ENCODE measurements at places on chromosomes 2 and 18.

DNA sequence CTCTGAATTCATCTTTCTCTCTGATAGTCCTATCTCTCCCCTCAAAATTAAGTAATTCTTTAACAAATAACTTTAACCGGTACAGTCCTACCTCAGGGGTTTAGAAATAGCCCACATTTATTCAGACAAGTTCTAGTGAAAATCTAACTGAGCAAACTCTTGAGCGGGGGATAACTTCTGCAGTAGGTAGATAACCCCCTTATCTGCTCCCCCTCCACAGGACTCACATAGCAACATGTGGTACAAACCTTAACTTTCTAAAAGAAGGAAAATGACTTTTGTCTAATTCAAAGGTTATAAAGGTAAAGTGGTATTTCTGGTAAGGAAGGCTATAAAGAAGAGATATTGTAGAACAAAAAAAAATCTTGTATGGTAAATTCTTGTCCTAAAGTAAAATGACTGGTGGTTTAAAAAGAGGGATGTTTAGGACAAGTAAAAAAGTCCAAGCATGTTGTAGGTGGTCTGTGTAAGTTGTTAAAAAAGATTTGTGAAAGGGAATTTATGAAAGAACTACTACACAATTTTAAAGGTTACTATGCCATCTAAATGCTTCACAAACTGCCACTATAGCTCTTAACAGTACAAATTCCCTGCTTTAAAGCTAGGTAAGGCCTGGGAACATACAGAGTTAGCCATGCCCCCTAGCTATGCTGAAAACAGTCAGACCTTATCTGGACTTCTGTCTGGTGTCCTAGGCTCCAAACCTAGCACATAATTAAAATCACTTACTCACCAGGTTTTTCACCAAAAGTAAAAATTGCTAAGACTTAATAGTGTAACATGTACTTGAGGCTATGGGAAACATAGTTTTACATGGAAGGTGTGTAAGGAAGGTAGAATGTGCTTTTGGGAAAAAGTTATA is 8.1 kb upstream of the RPIA start:
- H3K4me3 ChIP-seq, result no peak overlapping the region
- no peaks in the 10 kb centered on the region for H3K27me3 ChIP-seq
- H3K4me1 ChIP-seq, result no peaks in the 10 kb centered on the region
- DNase-seq, result no peak
- H3K36me3 ChIP-seq, result no peaks in the 10 kb centered on the region

DNA sequence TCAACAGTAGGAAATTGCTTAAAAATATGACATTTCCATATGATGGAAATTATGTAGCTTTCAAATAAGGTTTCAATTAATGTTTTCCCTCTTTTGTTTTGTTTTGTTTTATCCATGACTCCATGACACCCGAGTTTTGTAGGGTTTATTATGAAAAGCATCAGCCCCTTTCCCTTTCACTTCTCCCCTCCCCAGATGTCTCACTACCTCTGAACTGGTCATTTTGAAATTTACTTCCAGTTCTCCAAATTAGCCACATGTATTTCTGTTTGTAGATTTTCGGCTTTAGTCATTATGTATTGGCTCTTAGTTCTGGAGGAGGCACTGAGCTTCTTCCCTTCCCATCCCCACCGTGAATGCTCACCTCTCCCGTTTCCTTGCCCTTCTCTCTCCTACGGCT is 18.6 kb upstream of the VPS4B start:
- DNase-seq, result no peak
- H3K27ac ChIP-seq, result no peak overlapping the region
- no peaks in the 10 kb centered on the region for H3K36me3 ChIP-seq
- peaks cover 27% of the 10 kb centered on the region for H3K4me1 ChIP-seq
- no peak overlapping the region for H3K4me3 ChIP-seq

DNA sequence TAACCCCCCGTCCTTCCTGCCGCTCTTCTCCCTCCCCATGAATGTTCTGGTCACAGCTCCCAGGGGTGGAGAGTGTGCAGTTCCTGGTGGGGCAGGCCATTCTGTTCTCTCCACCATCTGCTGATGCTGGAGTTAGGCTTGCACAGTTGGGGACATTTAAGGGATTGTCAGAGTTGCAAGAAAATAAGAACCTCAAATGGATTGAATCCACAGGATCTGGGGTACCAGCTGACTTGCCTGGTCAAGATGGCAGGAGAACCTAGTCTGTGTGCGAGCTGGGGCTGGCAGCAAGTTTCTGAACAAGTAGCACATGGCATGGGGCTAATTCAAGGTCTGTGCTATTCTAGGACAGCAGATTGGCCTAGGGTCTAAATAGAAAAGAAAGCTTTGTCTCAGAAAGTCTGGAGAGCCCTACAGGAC is 60.8 kb upstream of the TXNDC2 start:
- H3K27me3 ChIP-seq, result no peaks in the 10 kb centered on the region
- no peak overlapping the region for H3K4me3 ChIP-seq
- peak overlapping the region; percentile 69 for H3K27ac ChIP-seq
- H3K4me1 ChIP-seq, result peaks cover 46% of the 10 kb centered on the region

GRCh38 chr2:117551858-117552257 is 262.6 kb upstream of the DDX18 start:
- H3K4me3 ChIP-seq, result no peak overlapping the region
- H3K27me3 ChIP-seq, result no peaks in the 10 kb centered on the region
- H3K36me3 ChIP-seq, result no peaks in the 10 kb centered on the region
- H3K4me1 ChIP-seq, result no peaks in the 10 kb centered on the region
- DNase-seq, result no peak

GRCh38 chr18:3479978-3480509 is 30.1 kb downstream of the TGIF1 start:
- no peak for DNase-seq
- H3K4me3 ChIP-seq, result no peak overlapping the region
- H3K36me3 ChIP-seq, result no peaks in the 10 kb centered on the region

DNA sequence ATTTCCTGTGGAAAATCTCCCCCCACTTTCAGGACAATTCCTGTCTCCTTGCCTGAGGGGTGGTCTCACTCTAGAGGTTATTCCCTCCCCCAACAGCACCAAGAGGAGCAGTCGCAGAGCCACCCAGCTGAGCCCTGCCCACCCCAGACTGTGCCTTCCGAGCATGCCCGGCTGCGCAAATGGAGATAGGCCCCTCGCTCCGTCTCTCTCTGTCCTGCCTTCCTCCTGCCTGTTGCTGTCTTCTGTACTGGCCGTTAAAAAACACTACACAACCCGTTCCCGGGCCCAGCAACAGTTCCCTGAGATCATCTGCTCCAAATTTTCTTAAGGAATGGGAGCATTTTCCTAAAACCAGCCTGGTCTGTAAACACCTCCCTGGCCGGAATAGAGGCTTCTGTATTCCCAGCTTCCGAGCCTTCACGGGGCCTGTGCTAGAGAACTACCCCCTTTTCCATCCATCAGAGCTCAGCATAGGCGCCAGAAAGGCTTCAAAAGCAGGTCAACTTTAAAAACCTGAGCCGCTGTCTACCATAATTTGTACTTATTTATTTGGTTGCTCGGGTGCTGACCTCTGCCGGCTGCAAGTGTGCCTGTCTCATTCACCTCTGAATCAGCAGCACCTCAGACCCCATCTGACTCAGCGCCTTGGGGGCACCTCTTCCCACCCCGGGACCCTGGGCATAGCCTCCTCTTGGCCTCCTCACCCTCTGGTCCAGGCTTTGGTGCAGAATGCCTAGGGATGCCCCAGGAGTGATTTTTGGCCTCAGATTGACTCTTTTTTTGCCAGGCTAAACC is 159.4 kb downstream of the PXDN start:
- H3K4me3 ChIP-seq, result no peak overlapping the region
- H3K36me3 ChIP-seq, result no peaks in the 10 kb centered on the region
- no peaks in the 10 kb centered on the region for H3K27me3 ChIP-seq
- no peaks in the 10 kb centered on the region for H3K4me1 ChIP-seq
- DNase-seq, result no peak

DNA sequence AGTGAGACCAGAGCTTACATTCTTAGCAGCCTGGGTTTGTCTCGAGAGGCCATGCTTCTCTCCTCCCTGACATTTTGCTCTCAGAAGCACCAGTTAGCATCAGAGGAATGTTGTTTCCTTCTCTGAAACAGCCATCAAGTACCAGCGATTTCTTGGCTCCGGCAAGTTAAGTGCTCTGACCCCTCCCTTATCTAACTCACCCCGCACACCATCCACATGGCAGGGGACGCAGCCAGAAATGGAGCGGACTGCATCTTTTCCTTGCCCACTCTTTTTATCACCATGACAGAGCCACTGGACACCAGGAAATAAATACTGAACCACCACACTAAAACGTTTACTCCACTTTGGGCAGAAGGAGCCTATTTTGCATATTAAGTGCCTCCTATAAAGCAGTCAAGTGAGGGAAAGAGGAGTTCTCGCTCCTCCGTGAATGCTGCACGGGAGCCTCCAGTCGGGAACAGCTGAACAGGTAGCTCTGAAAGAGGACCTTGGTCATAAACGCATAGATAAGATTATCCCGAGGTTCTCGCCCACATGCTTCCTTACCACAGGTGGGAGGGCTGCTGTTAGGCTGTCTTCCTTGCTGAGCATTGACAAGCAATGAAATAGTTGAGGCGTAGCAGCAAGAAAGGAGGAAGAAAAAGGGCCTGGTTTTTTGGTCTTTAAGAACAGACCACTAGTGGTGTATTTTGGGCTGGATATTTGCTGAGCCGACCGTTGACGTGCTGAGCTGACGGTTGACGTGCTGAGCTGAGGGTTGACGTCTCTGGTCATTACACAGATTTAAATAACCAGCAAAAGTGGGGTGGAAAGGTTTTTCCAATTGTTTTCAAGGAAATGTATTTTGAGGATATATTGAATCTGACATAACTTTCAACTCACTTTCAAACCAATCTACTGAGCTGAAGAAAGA is 71.4 kb upstream of the ITGB6 start:
- H3K27ac ChIP-seq, result peak overlapping the region; percentile 88
- peaks cover 39% of the 10 kb centered on the region for H3K4me1 ChIP-seq
- no peaks in the 10 kb centered on the region for H3K36me3 ChIP-seq
- peak overlapping the region; percentile 46 for H3K4me3 ChIP-seq
- no peaks in the 10 kb centered on the region for H3K27me3 ChIP-seq

DNA sequence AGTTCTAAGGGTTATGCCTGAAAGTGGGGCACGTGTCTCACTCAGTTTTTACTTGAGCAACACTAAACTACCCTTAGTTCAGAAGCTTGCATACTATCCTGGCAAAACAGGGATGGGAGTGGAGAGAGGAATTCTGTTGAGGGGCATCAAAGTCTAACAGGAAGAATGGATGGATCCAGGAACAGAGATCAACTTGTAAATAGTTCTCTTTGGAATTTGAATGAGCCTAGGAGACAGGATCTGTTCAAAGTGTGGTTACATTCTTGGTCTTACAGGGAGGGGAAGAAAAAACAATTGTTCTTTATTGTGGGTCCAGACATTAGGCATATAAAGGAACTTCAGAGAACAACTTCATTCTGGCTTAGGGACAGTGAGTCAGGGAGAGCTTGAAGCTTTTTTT is 560.2 kb downstream of the CNTNAP5 start:
- H3K4me1 ChIP-seq, result no peaks in the 10 kb centered on the region
- no peak overlapping the region for H3K4me3 ChIP-seq
- H3K36me3 ChIP-seq, result no peaks in the 10 kb centered on the region
- H3K27me3 ChIP-seq, result no peaks in the 10 kb centered on the region
- DNase-seq, result no peak

DNA sequence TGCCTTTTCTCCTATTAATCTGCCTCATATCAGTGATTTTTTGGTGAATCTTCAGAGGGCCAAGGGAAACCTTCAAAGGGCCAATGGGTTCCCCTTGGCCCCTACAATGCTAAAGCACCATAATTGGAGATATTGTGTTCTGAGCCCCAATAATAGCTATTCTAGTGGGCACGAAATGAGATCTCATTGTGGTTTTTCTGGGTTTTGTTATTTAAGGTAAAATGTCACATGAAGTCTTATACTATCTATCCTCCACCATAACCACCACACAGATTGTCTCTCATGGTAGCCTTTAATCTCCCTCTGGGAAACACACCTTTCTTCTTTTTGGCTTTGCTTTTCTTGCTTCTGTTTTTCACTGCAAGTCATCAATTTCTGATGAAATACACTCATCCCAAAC is 152.8 kb downstream of the B3GNT2 start:
- H3K4me3 ChIP-seq, result no peak overlapping the region
- no peak overlapping the region for H3K27ac ChIP-seq
- H3K36me3 ChIP-seq, result no peaks in the 10 kb centered on the region
- H3K27me3 ChIP-seq, result no peaks in the 10 kb centered on the region
- DNase-seq, result no peak
- H3K4me1 ChIP-seq, result no peaks in the 10 kb centered on the region

GRCh38 chr2:86038291-86039081 is 67.2 kb downstream of the POLR1A start:
- H3K27me3 ChIP-seq, result no peaks in the 10 kb centered on the region
- no peak overlapping the region for H3K4me3 ChIP-seq
- H3K4me1 ChIP-seq, result peaks cover 43% of the 10 kb centered on the region
- H3K27ac ChIP-seq, result peak overlapping the region; percentile 88

GRCh38 chr2:27191070-27191829 is 20.6 kb upstream of the ATRAID start:
- H3K4me1 ChIP-seq, result peaks cover 4% of the 10 kb centered on the region
- H3K36me3 ChIP-seq, result no peaks in the 10 kb centered on the region
- DNase-seq, result no peak
- H3K27ac ChIP-seq, result no peak overlapping the region
- H3K4me3 ChIP-seq, result no peak overlapping the region
- H3K27me3 ChIP-seq, result no peaks in the 10 kb centered on the region

- H3K36me3 ChIP-seq, result no peaks in the 10 kb centered on the region
- DNase-seq, result no peak
- H3K4me1 ChIP-seq, result no peaks in the 10 kb centered on the region
- no peak overlapping the region for H3K4me3 ChIP-seq
These were observed 17.1 kb downstream of the PSD4 start for GRCh38 chr2:113190871-113191270.

GRCh38 chr2:206971805-206972204 is 32.5 kb downstream of the CPO start:
- H3K27me3 ChIP-seq, result no peaks in the 10 kb centered on the region
- DNase-seq, result no peak
- H3K4me1 ChIP-seq, result no peaks in the 10 kb centered on the region
- H3K27ac ChIP-seq, result no peak overlapping the region
- no peaks in the 10 kb centered on the region for H3K36me3 ChIP-seq

GRCh38 chr2:185221-185620 is 78.6 kb downstream of the SH3YL1 start:
- DNase-seq, result no peak
- H3K27ac ChIP-seq, result no peak overlapping the region
- H3K4me3 ChIP-seq, result no peak overlapping the region
- no peaks in the 10 kb centered on the region for H3K27me3 ChIP-seq

All from vagina (tissue), 2 donors.